ENCODE measurements at places on chromosomes 16 and 17. TPM values are rescaled to one million over a fixed set of nuclear protein-coding genes. Genes with fewer than 3 reads are reported as not detected.

The HCFC1R1 gene
- total RNA-seq: 26.6 TPM

The FGF11 gene
- total RNA-seq: 3.0 TPM

The ASPA gene
- not detected for total RNA-seq

The PDE6G gene
- 6.0 TPM for total RNA-seq

The SCN4A gene
- total RNA-seq: 0.08 TPM

The CRYM gene
- 4.8 TPM for total RNA-seq

The C17orf100 gene
- 2.1 TPM for total RNA-seq

- no peak overlapping the region for H3K27ac ChIP-seq
- DNase-seq: no peak
- no peaks in the 10 kb centered on the region for H3K4me1 ChIP-seq
- H3K36me3 ChIP-seq: no peaks in the 10 kb centered on the region
- H3K4me3 ChIP-seq: no peak overlapping the region
These were observed 67.8 kb upstream of the TBX2 start for GRCh38 chr17:61331886-61332285.

DNA sequence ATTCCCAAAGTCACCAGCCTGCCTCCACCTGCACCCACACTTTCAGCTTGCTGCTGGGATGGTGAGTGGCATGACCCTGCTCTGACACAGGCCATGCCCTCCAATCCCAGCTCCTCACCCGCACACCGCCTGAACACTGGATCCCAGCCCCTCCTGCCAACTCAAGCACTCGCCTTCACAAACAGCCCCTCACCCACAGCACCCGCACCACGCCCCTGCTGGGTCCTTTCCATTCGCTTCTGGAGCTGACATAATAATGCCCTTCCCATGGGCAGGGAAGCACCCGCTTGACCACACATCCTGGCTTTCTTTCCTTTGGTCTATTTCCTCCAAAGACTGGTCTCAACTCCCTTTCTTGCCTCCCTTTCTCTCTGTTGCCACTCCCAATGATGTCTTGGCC lies 57.6 kb downstream of the RAB11FIP4 start:
- H3K4me1 ChIP-seq: peaks cover 7% of the 10 kb centered on the region
- no peaks in the 10 kb centered on the region for H3K36me3 ChIP-seq
- H3K4me3 ChIP-seq: no peak overlapping the region
- no peak overlapping the region for H3K27ac ChIP-seq
- no peaks in the 10 kb centered on the region for H3K27me3 ChIP-seq

GRCh38 chr17:29732613-29733012 lies 109.9 kb upstream of the CORO6 start:
- H3K27me3 ChIP-seq: no peaks in the 10 kb centered on the region
- no peak overlapping the region for H3K4me3 ChIP-seq
- H3K36me3 ChIP-seq: no peaks in the 10 kb centered on the region
- H3K4me1 ChIP-seq: no peaks in the 10 kb centered on the region
- H3K27ac ChIP-seq: no peak overlapping the region
- DNase-seq: no peak

DNA sequence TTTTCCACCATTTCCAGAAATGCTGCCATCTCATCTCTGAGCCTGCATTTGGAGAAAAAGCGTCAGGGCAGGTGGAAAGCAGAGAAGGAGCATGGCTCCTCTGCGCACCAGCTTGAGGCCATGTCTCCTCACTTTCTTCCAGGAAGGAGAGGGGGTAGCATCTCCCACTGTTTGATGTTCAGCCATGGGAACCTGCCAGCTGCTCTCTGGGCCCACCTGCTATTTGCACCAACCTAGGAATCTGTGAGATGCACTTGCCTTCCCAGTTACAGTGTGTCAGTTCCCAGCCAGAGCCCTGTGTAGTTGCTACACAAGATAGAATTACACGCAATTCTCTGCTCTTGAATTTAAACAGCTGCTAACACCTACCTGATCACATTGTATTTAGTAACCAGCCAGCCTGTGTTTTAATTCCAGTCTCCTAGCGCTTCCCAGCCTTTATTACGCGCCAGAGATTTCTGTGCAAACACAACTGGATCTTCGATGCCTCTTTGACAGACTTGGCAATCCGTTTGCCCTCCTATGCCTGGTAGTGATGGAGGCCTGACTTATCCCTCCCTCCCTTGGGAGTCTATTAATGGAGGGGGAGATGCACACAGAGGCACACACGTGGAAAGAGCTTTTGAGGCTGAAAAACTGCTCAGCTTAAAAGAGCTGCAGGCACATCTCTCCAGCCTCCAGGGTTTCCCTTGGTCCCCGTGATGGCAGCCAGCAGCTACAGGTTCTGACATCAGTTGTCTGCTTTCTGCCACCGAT lies 98.1 kb upstream of the SEC14L1 start:
- H3K4me1 ChIP-seq: no peaks in the 10 kb centered on the region
- no peak for DNase-seq
- H3K36me3 ChIP-seq: no peaks in the 10 kb centered on the region
- no peak overlapping the region for H3K4me3 ChIP-seq

GRCh38 chr17:17938388-17939107 lies 33.7 kb downstream of the TOM1L2 start:
- H3K4me3 ChIP-seq: no peak overlapping the region
- no peak for DNase-seq
- H3K36me3 ChIP-seq: no peaks in the 10 kb centered on the region
- H3K4me1 ChIP-seq: peaks cover 7% of the 10 kb centered on the region
- no peak overlapping the region for H3K27ac ChIP-seq

- H3K27ac ChIP-seq: no peak overlapping the region
- no peaks in the 10 kb centered on the region for H3K36me3 ChIP-seq
- no peak for DNase-seq
- H3K4me1 ChIP-seq: no peaks in the 10 kb centered on the region
- no peaks in the 10 kb centered on the region for H3K27me3 ChIP-seq
- no peak overlapping the region for H3K4me3 ChIP-seq
These were observed 188.2 kb downstream of the FTO start for GRCh38 chr16:53892155-53892554.

DNA sequence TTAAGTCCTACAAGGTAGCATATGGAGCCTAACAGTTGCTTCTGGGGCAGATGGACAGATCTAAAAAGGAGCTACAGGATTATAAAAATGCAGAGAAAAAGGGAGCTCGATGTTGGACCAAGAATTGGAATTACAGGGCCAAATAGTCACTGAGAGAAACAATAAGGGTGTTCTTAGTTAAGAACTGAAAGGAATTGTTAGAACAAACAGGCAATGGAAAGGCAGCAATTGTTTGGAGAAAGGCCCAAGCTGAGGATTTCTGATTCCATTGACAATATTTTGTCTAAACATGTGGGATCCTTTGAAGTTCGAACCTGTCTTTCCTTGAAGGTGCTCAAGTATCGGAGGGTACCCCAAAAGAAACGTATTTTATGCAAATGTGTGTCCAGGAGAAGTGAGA lies 513.6 kb upstream of the CDH8 start:
- no peaks in the 10 kb centered on the region for H3K36me3 ChIP-seq
- no peak for DNase-seq
- H3K4me3 ChIP-seq: no peak overlapping the region

DNA sequence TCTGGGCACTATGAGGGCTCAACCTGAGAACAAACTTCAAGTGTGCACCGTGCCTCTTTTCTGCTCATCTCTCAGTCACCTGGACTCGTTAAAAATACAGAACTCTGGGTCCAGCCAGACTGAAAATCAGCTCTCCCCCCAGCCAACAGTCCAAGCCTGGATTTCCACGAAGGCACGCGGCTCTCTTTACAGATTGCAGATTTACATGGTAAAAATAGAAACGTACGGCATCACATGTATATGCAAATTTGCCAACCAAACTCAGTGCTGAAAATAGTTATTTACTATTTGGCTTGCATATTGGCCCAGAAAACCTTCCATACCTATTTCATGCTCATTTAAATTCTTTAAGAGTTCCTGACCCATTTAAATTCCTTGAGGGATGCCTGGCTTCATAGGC lies 315.8 kb downstream of the MAF start:
- no peaks in the 10 kb centered on the region for H3K36me3 ChIP-seq
- H3K4me1 ChIP-seq: peaks cover 16% of the 10 kb centered on the region
- no peak overlapping the region for H3K4me3 ChIP-seq
- H3K27me3 ChIP-seq: no peaks in the 10 kb centered on the region

DNA sequence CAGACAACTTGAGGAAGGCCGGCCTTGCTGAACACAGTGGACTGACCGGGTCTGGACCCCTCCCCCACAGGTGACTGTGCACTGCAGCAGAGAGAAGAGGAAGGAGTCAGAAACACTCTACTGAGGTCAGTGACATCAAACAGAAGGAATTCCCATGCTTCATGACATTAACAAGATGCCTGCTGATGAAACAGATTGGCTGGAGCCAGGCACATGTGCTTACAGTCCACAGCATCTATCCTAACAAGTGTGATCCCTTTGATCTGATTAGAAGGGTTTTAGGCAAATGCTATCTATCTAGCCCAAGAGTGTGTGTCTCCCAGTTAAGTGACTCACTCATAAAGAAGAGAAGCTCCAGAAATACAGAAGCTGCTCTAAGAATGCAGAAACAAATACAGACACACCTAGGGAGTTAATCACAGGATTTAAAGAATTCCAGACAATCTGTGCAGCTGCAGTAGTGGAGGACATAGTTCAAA lies 90.2 kb downstream of the SYCE1L start:
- DNase-seq: no peak
- H3K4me3 ChIP-seq: no peak overlapping the region
- no peaks in the 10 kb centered on the region for H3K4me1 ChIP-seq
- H3K36me3 ChIP-seq: no peaks in the 10 kb centered on the region

DNA sequence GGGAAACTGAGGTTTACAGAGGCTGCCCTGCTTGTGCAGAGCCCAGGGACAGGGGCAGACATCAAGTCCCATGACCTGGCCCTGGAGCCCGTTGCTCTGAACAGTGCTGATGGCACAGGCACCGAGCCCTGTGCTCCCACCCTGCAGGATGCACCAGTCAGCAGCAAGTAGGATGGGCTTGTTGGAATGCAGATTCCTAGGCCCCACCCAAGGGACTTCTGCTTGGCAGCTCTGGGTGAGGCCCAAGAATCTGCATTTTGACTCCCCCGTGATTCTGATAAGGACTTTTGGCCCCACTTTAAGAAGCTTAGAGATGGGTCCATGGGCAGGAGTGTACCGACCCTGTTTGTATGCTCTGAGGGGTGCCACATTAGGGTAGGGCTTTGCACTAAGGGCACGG lies 23.3 kb downstream of the LASP1 start:
- H3K27me3 ChIP-seq: no peaks in the 10 kb centered on the region
- no peak overlapping the region for H3K27ac ChIP-seq
- H3K4me3 ChIP-seq: no peak overlapping the region
- H3K4me1 ChIP-seq: peaks cover 11% of the 10 kb centered on the region
- no peak for DNase-seq

GRCh38 chr16:71242036-71242435 lies 11.5 kb upstream of the HYDIN start:
- no peaks in the 10 kb centered on the region for H3K4me1 ChIP-seq
- H3K36me3 ChIP-seq: no peaks in the 10 kb centered on the region
- no peak overlapping the region for H3K27ac ChIP-seq
- no peak overlapping the region for H3K4me3 ChIP-seq

DNA sequence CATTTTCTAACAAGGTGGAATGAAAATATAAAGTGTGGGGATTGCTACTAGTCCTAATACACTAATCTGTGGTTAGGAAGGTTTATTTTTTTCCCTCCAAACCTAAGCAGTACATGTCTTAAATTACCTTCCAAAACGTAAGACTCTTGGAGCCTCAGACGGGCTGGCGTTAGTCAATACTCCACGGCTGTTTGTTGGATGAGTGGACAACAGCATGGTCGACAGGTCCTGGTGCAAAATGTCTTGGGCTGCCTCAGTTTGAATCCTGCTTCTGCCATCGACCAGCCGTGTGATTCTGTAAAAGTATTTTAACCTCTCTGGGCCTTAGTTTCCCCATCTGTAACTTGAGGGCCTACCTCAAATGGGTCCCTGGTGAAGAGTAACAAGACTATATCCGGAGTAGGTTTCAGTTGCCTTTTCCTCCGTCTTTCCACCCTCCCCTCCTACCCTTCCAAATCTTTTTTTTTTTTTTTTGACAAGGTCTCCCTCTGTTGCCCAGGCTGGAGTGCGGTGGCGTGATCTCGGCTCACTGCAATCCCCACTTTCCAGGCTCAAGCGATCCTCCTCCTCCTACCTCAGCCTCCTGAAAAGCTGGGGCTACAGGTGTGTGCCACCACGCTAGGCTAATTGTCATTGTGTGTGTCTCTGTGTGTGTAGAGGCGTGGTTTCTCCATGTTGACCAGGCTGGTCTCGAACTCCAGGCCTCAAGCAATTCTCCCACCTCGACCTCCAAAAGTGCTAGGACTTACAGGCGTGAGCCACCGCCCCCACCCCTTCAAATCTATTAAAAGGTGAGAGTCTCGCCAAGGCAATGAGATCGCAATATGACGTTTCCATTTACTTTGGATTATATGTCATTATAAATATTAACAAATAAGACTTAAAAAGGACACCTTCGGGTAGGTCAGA lies 5.8 kb downstream of the SCGB1C2 start:
- H3K4me3 ChIP-seq: no peak overlapping the region
- H3K27ac ChIP-seq: no peak overlapping the region
- no peaks in the 10 kb centered on the region for H3K27me3 ChIP-seq
- no peaks in the 10 kb centered on the region for H3K4me1 ChIP-seq
- DNase-seq: no peak
- no peaks in the 10 kb centered on the region for H3K36me3 ChIP-seq

DNA sequence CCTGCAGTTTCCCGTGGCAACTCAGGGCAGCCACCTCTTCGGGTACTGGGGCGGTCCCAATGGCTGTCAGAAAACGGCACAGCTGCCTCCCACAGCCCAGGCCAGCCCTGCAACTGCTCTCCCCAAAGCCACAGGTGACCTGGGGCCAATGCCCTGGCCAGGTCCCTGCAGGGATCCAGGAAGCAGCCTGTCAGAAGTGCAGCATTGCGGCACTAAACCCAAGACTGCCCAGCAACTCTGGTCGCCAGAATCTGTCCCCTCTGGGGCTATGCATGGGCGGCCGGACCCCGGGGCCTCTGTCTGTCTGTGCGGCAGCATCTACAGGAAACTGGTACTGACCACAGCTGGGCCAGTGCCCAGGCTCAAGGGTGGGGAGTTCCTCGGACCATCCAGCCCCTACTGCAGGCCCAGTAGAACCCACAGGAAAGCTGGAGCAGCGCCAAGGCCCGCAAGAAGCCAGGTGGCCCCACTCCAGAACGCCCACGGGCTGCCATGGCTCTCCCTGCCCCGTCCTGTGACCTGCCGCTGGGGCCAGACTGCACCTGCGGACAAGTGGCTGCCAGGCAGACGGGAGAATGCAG lies 5.5 kb downstream of the CYBC1 start:
- no peak for DNase-seq
- H3K4me1 ChIP-seq: peaks cover 16% of the 10 kb centered on the region
- H3K4me3 ChIP-seq: no peak overlapping the region
- H3K36me3 ChIP-seq: peaks cover 14% of the 10 kb centered on the region

- H3K27me3 ChIP-seq: no peaks in the 10 kb centered on the region
- no peak overlapping the region for H3K4me3 ChIP-seq
- H3K4me1 ChIP-seq: no peaks in the 10 kb centered on the region
- H3K27ac ChIP-seq: no peak overlapping the region
These were observed 21.1 kb upstream of the TAC4 start for GRCh38 chr17:49869038-49869374.

GRCh38 chr16:51755039-51755501 lies 604.0 kb upstream of the SALL1 start:
- no peaks in the 10 kb centered on the region for H3K4me1 ChIP-seq
- H3K4me3 ChIP-seq: no peak overlapping the region
- DNase-seq: no peak
- no peaks in the 10 kb centered on the region for H3K36me3 ChIP-seq
- no peaks in the 10 kb centered on the region for H3K27me3 ChIP-seq
- H3K27ac ChIP-seq: no peak overlapping the region
